ENCODE measurements at places on chromosomes 2 and 18.

DNA sequence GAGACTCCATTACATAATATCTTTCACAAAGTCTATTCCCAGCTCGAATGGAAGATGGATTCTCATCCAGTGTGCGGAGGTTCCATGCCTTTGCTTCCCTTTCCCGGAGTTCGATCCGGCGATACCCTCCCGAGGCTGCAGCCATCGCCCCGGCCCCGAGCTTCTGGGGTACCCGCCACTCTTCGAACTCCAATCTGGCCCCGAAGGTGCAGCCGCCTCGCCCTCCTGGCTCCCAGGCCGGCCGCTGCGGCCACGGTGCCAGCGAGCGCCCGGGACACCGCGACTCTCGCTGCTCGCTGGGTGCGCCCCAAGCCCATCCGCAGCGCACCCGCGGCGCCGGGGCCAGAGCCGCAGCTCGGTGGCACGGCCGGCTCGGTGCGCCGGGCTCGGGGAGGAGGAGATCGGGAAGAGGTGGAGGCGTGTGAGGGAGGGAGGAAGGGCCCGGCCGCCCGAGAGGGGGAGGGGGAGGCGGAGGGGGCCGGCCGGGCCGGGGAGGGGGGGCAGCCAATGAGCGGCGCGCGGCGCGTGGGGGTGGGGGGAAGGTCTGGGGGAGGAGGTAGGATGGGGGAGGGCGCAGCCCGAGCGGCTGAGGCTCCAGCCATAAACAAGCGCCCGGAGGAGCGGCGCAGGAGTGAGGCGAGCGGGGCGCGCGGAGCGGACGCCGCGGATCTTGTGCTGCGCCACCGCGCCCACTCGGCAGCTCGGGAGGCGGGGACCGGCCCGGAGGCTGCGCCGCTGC lies at the start of gene CRIM1:
Gene CRIM1 (plus strand): TSS at position 628 of the 739 bp plus-strand sequence. CDS start 515 bp downstream, outside the sequence.
- DNase-seq, result peak; percentile 92

DNA sequence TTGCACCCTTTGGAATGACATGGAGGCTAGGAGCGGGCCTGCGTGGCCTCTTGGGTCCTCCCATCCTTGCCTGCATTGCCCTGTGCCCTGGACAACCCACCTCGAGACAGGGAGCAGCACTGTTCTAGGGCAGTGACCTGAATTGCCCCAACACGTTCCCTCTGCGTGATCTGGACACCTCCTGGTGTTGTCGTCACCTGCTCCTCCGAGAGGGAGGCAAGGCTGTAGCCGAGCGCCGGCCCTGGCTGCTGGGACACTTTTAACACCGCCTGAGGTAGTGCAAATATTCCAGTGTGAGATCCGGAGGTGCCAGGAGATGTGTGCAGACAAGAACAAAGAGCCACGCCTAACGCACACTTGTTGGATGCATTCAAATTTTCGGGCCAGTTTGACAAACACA lies 131.5 kb downstream of the SMAD7 start:
- DNase-seq, result no peak

DNA sequence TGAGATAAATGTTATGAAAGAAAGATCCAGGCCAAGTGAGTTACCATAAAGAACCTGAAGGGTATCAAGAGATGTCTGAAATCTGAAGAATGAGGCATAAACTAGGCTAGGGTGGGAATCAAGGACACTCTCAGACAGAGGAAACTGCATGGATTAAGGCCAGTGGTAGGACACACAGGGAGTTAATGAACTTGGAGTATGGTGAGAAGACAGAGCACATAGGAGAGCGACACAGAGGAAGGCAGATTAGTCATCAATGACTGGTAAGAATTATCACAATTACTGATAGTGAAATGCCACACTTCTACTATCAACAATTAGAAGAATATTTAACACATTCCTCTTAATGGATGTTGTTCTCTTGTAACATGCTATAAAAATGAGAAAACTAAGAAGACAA lies 76.9 kb downstream of the TTC21B start:
- DNase-seq, result no peak

GRCh38 chr2:113068706-113069485 lies 1.1 kb downstream of the IL1F10 start:
- no peak for DNase-seq

DNA sequence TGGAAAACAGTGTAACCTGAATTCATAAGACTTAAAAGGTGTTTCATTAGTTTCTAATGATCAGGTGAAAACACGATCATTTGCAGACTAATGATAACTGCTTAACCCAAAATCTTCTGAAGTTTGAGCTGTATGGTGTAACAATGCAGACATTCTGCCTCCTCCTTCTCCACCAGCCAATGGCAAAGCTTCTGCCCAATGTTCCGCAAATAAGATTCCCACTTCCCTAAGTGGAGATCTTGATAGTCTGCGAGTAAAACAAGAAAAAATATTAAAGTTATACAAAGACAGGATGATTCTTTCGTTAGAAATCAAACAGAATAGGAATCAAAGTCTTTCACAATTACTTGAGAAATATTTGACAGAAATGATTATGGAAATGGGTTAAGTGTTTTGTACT lies 8.1 kb downstream of the C2orf42 start:
- DNase-seq, result no peak

DNA sequence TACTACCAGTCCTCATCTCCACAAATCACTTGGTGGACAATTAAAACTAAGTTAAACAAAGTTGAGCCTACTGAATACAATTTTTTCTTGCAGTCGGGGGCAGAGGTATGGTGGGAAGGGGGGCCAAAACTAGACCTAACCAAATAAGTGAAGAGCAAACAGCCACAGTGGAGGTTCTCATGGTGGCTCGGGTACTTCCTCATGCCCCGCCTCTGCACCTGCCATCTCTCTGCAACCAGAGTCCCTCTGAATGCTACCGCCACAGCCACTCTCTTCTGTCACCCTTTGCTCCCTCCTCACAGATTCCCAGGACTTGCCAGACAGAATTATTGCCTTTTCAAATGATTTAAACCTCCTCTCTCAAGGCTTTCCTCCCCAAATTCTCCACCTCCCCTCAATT lies 204.2 kb downstream of the TMEM247 start:
- no peak for DNase-seq

GRCh38 chr18:65790604-65791003 lies 39.8 kb downstream of the CDH7 start:
- DNase-seq, result no peak

GRCh38 chr2:74585406-74586185 lies 31.1 kb downstream of the DOK1 start:
- DNase-seq, result no peak

DNA sequence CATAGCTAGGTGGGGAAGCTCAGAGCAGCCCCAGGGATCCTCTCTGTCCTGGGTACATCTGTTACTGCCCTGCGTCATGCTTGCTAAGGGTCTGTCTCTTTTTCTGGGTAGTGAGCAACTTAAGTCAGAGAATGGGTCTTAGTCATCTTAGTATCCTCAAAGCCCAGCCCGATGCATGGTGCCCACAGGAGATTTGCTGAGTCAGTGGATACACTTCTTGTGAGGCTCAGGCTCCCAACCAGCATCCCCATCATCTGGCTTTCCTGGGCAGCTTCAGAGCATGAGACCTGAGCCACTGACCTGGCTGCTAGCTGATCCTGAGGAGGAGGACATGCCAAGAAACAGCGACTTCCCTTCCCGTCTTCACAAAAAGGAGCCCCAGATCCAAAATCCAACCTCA lies 10.0 kb downstream of the FOXI3 start:
- no peak for DNase-seq

GRCh38 chr2:98669675-98670074 lies 61.3 kb downstream of the MGAT4A start:
- no peak for DNase-seq

GRCh38 chr18:26335156-26335555 lies 108.9 kb downstream of the TAF4B start:
- no peak for DNase-seq

DNA sequence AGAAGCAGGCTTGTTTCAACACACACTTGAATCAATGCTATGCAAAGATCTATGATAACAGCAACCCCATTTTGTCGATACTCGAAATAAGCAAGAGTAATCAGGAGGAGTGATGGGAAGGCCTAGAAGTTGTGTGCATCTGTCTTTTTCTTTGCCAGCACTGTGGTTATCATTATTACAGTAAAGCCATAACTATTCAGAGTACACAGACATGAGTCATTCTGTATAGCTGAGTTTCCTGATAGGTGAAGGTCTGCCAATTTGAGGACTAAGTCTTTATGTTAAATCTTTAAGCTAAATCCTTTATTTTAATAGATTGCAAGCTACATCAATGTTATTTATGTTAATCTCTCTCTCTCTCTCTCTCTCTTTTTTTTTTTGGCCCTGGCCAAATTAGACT lies 1344.4 kb upstream of the CELF4 start:
- DNase-seq, result no peak

- DNase-seq, result no peak
These were observed 81.8 kb downstream of the LAMA1 start for GRCh38 chr18:7035807-7036206.

DNA sequence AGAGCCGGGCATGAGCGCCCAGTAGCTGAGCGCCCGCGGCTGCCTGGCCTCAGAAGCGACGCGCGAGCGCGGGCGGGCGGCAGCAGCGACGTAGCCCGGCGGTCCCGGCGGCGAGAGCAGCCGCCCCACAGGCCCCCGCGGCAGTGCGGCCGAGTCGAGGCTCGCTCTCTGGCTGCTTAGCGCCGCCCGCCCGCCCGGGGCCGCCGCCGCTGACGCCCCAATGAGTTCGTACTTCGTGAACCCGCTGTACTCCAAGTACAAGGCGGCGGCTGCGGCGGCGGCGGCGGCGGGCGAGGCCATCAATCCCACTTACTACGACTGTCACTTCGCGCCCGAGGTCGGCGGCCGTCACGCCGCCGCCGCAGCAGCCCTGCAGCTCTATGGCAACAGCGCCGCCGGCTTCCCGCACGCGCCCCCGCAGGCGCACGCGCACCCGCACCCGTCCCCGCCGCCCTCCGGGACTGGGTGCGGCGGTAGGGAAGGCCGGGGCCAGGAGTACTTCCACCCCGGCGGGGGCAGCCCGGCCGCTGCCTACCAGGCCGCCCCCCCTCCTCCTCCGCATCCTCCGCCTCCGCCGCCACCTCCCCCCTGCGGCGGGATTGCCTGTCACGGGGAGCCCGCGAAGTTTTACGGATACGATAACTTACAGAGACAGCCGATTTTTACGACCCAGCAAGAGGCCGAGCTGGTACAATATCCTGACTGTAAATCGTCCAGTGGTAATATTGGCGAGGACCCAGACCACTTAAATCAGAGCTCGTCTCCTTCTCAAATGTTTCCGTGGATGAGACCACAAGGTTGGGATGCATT lies 847 bp downstream of the HOXD8 start:
- no peak for DNase-seq

DNA sequence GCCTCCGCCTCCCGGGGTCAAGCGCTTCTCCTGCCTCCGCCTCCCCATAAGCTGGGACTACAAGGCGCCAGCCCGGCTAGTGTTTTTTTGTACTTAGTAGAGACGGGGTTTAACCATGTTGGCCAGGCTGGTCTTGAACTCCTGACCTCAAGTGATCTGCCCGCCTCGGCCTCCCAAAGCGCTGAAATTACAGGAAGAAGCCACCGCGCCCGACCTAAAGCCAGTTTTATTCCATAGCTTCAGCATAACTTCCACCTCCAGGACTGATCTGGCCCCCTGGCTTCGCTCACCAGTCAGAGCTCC lies 783 bp upstream of the TXNL4A start:
- no peak for DNase-seq

GRCh38 chr2:77099961-77100360 lies 422.2 kb downstream of the LRRTM4 start:
- no peak for DNase-seq

GRCh38 chr2:195648787-195649186 lies 8.2 kb upstream of the SLC39A10 start:
- no peak for DNase-seq

- peak; percentile 78 for DNase-seq
These were observed 116.7 kb upstream of the MGAT5 start for GRCh38 chr2:134137182-134137611.

GRCh38 chr2:174035981-174036742 lies 71.0 kb upstream of the SP3 start:
- DNase-seq, result no peak

Measured in AG08396 (cell line).